ENCODE measurements at places on chromosomes 11 and 22.

DNA sequence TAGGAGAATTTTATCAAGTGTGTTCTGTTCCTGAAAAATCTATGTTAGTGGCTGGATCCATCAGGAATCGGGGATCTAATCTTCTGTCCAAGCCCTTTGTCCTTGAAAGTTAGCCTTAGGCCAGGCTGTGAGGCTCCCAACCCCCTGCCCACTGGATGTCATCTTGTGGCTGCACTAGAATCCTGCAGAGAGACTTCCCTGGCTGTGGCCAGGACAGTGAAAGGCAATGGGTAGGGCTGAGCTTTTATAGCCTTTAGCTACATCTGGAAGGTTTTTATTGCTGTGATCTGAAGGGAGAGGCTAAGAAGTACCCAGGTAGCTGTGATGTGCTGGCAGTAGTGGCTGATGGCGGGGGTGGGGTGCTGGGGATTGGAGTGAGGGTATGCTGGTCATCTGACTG lies 2.1 kb downstream of the OAF start:
- DNase-seq: no peak

GRCh38 chr11:118552341-118552740 lies 13.4 kb downstream of the IFT46 start:
- no peak for DNase-seq

GRCh38 chr11:9065607-9066432 lies 25.6 kb downstream of the SCUBE2 start:
- DNase-seq: no peak

DNA sequence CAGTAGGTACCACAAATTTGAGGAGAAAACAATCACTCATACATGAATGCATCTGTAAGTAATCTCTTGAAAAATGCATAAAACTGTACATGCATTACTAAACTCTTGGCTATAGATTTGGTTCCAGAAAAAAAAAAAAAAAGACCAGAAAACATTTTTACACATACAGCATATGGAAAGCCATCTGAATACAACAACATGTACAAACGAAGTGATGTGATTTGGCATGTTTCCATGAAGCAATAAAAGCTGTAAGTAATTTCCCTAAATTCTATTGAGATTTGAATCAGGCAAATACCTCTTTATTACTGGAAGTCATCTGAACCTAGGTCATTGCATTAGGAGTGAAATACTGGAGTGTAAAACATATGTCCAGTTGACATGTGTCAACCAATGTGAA lies 31.9 kb upstream of the ZC3H12C start:
- peak; percentile 17 for DNase-seq

DNA sequence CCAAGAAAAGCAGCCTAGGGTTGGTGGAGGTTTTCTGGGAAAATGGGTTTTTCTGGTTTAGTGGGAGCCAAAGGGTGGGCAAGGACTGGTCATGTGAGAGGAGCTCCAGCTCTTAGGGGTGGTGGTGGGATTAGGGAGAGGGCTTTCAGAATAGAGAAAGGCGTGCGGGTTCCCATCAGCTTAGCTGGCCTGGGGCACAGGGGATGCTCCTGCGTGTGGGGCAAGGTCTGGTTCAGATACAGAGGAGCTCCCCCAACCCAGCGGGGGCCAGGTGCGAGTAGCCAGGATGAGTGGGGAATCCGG lies 644 bp downstream of the TMEM134 start:
- no peak for DNase-seq

DNA sequence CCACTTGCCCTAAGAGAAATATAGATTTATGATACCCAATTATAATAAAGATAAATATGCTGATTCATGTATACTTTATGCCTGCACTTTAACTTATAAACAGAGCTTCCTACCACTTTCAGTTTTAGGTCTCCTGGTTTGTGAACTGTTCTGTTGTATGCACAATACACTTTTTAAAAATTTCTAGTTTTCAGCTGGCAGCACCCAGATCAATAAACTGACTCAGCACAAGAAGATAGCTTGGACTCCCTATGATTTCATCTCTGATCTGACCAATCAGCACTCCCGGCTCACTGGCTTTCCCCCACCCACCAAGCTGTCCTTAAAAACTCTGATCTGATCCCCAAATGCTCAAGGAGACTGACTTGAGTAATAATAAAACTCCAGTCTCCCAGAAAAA lies 33.5 kb upstream of the FAM181B start:
- no peak for DNase-seq

GRCh38 chr11:69260622-69261021 lies 33.3 kb upstream of the MYEOV start:
- DNase-seq: no peak

- no peak for DNase-seq
These were observed 9.4 kb downstream of the SLC5A12 start for GRCh38 chr11:26712497-26712896.

DNA sequence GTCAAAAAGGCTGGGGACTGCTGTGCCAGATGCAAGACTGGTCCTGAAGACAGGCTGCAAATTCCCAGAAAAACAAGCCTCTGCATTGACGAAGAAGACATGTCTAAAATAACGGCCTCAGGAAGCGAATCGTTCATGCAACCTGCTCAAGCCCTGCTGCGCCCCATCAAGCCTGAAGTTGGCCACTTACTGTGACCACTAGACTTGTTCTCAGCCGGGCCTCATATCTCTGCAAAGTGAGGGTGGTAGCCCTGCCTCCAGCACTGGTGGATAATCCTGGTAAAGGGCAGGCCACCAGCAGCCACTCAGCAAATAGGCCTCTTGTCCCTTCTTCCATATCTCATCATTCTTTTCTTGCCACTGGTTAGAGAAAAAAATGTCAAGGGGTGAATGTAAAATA lies 11.8 kb downstream of the LTO1 start:
- no peak for DNase-seq

GRCh38 chr11:67732045-67732787 lies 57.8 kb upstream of the ALDH3B2 start:
- no peak for DNase-seq

GRCh38 chr11:34758262-34758661 lies 137.4 kb downstream of the EHF start:
- no peak for DNase-seq

- DNase-seq: no peak
These were observed 1.5 kb downstream of the GLB1L2 start for GRCh38 chr11:134333312-134333711.

- no peak for DNase-seq
These were observed 41.6 kb downstream of the SLC22A12 start for GRCh38 chr11:64632654-64633053.

GRCh38 chr22:32119568-32120235 lies 39.4 kb downstream of the C22orf42 start:
- no peak for DNase-seq

- DNase-seq: no peak
These were observed 86.0 kb downstream of the RPS6KA4 start for GRCh38 chr11:64444838-64445441.

- no peak for DNase-seq
These were observed 103.2 kb downstream of the C11orf65 start for GRCh38 chr11:108364159-108364558.

Data from hindlimb muscle (tissue), 1 donor.